Activated naive CD4-positive, alpha-beta T cell treated with Interleukin-2 at 50 U/mL for 16 hours (primary cell): ENCODE measurements at places on chromosomes 3 and 15.

GRCh38 chr3:18086078-18086477 is 339.1 kb downstream of the SATB1 start:
- no peak for DNase-seq

DNA sequence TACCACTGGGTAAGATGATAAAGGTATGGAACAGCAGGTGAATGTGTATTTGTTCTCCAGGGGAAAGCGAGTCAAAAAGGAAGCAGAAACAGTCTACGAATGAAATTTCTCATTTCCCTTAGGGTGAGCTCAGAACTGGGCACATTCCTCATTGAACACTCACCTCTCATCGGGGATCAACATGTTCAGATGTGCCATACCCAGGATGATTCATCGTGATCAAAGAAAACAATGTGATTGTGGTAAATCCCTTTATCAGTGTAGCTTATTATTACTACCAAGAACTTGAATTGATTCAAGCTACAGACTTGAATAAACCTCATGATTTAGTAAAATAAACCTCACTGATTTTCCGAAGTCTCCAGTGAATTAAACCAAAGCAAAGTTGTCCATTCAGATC is 72.1 kb downstream of the GJD2 start:
- DNase-seq = no peak

- no peak for DNase-seq
Observed at GRCh38 chr3:29686889-29687592, 406.2 kb downstream of the RBMS3 start.

DNA sequence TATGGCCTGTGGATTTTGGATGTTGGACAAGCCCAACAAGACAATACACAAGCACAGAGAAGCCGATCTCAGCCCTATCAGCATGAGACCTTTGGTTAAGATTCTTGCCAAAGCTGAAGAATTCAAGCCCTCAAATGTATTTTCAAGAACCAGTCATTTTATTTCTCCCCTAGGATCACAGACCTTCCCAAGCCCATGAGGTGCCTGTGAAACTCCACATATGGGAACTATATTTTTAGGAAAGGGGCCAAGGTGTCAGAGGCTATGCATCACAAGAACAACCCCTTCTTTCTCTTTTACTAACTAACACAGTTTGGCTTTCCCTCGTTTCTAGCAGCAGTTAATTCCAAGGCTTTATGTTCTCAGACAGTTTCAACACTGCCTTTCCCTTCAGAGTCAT is 364.5 kb downstream of the MAGI1 start:
- DNase-seq = no peak

DNA sequence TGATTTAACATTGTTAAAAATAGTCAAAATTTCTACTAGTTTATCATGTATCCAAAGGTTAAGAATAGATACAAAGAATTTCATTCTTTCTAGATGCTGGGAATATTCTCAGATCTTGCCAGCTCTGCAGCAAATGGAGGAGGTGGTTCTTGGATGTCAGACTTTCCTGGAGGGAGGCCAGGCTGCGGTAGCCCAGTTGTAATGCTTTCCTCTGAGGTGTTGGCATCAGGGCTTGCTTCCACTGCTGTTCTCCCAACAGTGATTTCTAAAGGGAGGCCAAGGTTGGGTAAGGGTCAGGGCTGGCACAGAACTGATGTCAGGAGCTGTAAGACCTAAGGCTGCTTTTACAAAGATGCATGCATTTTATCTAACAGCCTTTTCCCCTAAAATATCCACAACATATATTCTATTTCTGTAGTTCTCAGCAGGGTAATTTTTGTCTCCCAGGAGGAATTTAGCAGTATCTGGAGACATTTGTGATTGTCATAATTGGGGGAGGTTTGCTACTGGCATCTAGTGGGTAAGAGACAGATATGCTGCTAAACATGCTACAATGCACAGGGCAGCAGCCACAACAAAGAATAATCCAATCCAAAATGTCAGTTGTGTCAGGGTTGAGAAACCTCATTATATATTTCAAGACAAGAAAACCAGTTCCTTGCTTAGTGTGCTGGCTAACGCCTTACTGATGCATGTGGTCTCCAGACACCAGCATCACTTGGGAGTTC is 42.0 kb upstream of the SPTSSB start:
- DNase-seq = no peak
